NCI-H526 (cell line): ENCODE measurements at places on chromosomes 13 and 19.

GRCh38 chr13:44135566-44135965 is 238.1 kb upstream of the SERP2 start:
- DNase-seq: no peak

GRCh38 chr19:35958660-35959039 is 22.5 kb downstream of the LRFN3 start:
- no peak for DNase-seq

- DNase-seq: no peak
These were observed 14.0 kb downstream of the CD70 start for GRCh38 chr19:6576869-6577475.

GRCh38 chr13:99374994-99375737 is 68.0 kb upstream of the GPR183 start:
- DNase-seq: no peak

DNA sequence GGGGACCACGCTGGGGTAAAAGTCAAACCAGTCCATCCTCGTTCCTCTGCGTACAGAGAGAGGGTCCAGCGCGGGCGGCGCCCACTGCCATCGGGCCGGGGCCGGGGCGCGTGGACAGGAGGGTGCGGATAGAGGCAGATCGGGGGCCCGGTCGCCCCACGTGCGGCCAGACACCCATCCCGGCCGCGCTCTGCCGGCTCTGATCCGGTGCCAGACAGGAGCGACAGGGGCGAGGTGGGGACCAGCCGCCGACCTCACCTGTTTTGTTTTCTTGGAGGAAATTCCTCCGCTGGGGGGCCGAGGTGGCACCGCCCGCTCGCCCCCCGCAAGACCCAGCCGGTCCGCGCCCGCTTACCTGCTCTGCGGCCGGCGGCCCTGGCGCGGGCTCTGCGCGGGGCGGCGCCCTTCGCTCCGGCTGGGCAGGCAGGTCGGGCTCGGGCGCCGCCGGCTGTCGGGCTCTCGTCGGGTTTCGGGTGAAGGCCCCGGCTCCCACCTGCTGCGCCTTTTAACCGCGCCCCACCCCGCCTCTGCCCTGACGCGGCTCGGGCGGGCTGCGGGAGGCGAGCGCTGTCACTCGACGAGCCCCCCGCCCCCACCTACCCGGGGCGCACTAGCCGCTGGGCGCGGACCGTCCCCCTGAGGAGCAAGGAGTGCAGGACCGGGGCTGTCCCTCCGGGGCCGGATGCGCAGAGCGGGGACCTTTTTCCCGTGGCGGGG is at the start of gene GJB6:
Gene GJB6, minus strand, starts transcription at position 481 of the 717 bp plus-strand sequence. CDS start 8,839 bp downstream, outside the sequence.
- no peak for DNase-seq

DNA sequence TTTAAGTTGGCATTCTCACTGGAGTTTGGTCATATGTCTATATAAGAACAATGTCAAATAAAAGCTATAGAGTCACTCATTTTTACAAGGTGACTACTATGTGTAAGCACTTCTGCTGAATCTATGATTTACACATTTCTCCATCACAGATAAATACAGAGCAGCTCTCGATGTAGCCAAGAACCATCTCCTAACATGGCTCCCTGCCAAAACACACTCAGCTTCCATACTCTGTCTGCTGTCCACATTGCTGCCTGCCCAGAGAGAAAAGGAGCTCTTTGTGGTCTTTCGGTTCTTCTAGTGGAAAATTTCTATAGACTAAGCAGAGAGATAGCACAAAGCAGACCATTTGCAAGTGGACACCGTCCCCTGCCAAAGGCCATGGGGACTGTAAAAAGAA is 190.9 kb upstream of the KLF12 start:
- DNase-seq: no peak

- no peak for DNase-seq
These were observed 131.5 kb downstream of the RGCC start for GRCh38 chr13:41588899-41589298.

- DNase-seq: no peak
These were observed 7.7 kb downstream of the ARHGAP45 start for GRCh38 chr19:1074544-1075283.

GRCh38 chr13:30787738-30788525 is 52.6 kb downstream of the ALOX5AP start:
- no peak for DNase-seq

DNA sequence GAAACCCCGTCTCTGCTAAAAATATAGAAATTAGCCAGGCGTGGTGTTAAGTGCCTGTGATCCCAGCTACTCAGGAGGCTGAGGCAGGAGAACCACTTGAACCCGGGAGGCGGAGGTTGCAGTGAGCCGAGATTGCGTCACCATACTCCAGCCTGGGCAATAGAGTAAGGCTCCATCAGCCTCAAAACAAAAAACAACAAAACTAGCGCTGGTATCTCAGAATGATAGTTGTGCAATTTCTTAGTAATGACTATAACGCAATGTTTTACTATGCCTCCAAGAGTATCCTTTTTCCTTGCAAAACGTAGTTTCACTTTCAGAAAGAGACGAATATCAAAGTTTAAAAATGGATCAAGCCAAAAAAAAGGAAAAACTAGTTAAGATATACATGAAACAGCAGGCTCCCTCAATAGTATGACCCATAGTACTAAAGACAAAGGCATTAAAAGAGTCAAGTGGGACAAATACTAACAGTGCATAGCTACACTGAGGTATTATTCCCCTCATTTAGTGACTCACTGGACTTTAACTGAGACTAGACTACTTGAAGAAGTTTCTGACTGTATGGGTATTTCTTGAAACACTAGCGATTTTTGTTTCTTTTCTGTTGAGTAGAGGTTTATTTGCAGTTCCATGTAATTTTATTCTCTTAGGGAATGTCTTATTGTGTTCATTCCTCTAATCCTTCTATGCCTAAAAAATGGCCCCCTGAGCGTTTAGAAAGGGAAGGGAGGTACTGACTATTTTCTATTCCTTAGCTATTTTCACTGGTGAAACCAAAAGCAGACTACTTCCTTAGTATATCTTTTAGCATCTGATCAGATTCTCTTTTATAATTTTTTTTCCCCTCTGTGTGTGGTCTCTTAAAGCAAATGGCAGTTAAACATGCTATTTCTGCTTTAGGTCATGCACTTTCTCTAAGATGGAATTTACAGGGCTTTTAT is 10.4 kb upstream of the ITM2B start:
- no peak for DNase-seq

GRCh38 chr19:48915757-48916156 is 15.6 kb downstream of the NUCB1 start:
- DNase-seq: no peak

GRCh38 chr13:25771202-25771601 is 280.6 kb downstream of the SHISA2 start:
- DNase-seq: no peak

DNA sequence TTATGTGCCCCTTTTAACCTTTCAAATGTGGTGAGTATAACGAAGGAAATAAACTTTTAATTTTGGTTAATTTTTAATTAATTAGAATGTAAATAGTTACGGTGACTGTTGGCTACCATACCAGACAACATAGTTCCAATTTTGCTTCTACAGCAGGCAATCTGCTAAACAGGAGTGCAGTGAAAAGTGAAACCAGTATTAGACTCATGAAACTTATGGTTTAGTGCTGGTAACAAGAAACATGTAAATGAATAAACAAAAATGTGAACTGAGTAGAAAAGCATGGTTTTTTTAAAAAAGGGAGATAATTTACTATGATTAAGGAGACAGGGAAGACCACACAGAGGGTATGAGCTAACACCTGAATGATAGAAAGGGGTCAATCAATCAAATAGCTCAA is 478.4 kb downstream of the PCDH9 start:
- no peak for DNase-seq

- no peak for DNase-seq
These were observed 7.2 kb upstream of the USF2 start for GRCh38 chr19:35261356-35262100.

GRCh38 chr19:36183245-36183628 is 31.0 kb upstream of the COX7A1 start:
- no peak for DNase-seq

DNA sequence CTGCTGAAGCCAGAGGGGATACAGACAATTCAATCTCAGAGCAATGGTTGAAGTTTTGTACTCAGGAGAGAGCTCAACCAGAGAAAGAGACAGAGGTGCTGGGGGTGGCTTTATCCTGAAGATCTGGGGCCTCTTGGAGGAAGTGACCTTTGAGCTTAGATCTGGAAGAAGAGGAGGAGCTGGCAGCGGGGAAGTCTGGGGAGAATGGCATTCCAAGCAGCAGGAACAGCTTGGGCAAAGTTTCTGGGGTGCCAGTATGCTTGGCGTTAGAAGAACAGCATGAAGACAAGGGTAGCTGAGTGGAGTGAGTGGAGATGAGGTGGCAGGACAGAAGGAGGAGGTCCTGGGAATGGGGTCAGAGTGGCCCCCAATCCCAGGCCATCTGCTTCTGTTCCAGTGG is 11.3 kb downstream of the MAST3 start:
- DNase-seq: no peak

- DNase-seq: no peak
These were observed 102.0 kb downstream of the FOXO1 start for GRCh38 chr13:40564342-40565001.

DNA sequence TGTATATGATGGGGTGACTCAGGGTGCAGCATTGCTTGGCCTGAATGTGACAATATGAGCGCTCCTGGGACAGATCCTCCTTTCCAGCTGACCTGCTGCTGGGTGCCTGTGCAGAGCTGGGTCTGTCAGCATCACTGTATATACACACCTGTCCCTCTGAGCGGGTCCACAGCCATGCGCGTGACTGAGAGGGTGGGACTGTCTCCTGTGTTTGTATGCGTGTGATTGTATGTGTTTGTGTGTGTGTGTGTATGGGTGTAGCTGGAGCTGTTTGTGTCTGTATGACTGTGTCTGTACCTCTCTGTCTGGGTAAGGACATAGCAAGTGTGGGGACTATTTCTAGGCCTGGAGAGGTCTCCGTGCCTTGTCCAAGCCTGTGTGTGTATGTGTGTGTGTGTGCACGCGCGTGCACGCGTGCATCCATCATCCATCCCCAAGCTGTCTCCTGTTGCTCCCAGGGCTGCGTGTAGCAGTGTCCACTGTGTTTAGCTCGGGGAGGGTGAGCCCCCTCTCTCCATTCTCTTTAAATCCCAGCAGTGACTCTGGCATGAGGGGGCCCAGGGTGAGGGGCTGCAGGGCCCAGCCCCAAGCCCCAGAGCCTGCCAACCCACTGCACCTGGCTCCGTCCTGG is 8.3 kb downstream of the IGLON5 start:
- DNase-seq: no peak

DNA sequence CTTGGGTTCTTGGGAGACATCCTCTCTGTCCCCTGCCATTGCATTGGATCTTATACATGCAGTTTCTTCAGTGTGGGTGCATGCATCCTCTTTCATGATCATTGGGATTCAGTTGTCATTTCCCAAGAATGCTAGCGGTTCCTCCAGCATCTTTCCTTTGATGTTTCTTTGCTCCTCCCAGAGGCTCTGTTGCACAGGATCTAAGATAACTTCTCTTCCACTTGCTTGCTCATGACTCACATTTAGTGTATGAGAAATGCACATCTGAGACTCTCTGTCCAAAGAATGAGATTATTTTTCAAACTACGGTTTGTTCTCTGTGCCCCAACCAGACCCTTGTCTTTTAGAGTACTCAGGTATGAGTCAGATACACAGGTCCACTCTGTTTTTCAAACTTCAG is 197.1 kb downstream of the NDFIP2 start:
- DNase-seq: no peak
